Left kidney (tissue), 8 donors: ENCODE measurements at places on chromosomes 11 and 22. TPM values are rescaled to one million over a fixed set of nuclear protein-coding genes. Genes with fewer than 3 reads are reported as not detected.

The GDPD4 gene
- 0.17 TPM for polyA plus RNA-seq

The MMP10 gene
- not detected for polyA plus RNA-seq

The NAA40 gene
- polyA plus RNA-seq, result 45.7 TPM

The MMP1 gene
- 0.23 TPM for polyA plus RNA-seq

The P2RY6 gene
- 0.85 TPM for polyA plus RNA-seq

The SAC3D1 gene
- polyA plus RNA-seq, result 10.4 TPM

The OR4D11 gene
- not detected for polyA plus RNA-seq

The C11orf91 gene
- not detected for polyA plus RNA-seq

The INPP5J gene
- 4.9 TPM for polyA plus RNA-seq

The OR10D3 gene
- not detected for polyA plus RNA-seq

The BLID gene
- not detected for polyA plus RNA-seq

The OR4A16 gene
- not detected for polyA plus RNA-seq

GRCh38 chr11:23755076-23755475, 741.8 kb upstream of the LUZP2 start:
- no peak for DNase-seq

DNA sequence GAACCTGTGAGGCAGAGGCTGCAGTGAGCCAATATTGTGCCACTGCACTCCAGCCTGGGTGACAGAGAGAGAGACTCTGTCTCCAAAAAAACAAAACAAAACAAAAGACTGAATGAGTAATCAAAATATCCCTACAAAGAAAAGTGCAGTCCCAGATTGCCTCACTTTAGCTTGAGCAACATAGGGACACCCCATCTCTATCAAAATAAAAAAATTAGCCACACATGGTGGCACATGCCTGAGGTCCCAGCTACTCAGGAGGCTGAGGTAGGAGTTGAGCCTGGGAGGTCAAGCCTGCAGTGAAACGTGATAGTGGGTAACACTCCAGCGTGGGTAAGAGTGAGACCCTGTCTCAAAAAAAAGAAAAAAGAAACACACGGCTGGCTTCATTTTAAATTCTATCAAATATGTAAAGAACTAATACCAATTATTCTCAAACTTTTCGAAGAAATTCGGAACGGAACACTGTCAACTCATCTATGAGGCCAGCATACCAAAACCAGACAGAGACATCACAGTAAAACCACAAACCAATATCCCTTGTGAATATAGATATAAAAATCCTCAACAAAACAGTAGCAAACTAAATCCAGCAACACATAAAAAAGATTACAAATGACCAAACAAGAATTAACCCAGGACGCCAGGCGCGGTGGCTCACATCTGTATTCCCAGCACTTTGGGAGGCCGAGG, 12.9 kb downstream of the CHEK2 start:
- DNase-seq, result no peak

- DNase-seq, result peak; percentile 95
Observed at GRCh38 chr22:38872172-38872830, at the start of gene CBX6. TSS of gene CBX6 (minus strand) at chr22:38872216. CDS start at chr22:38872190, 26 bp downstream.

DNA sequence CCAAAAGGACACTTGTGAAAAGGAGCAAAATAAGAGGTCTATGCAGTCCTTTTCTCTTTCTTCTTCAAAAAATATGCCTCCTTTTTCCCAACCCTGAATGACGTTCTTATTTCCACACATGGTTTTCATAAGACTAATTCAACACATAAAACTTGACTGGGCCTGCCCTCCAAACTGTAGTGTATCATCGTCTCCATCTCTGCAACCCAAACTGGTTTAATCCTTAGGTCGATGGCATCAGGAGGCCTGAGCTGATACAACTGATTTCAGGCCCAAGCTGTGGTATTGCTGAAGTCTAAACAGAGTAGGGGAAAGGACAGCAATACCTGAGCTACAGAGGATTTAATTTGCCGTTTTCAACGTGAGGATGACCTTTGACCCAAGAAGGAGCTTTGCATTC, 130.0 kb upstream of the MTNR1B start:
- no peak for DNase-seq

- no peak for DNase-seq
Observed at GRCh38 chr11:89484896-89485295, 6.3 kb downstream of the NOX4 start.

GRCh38 chr22:33325232-33326004, 267.2 kb upstream of the SYN3 start:
- no peak for DNase-seq

DNA sequence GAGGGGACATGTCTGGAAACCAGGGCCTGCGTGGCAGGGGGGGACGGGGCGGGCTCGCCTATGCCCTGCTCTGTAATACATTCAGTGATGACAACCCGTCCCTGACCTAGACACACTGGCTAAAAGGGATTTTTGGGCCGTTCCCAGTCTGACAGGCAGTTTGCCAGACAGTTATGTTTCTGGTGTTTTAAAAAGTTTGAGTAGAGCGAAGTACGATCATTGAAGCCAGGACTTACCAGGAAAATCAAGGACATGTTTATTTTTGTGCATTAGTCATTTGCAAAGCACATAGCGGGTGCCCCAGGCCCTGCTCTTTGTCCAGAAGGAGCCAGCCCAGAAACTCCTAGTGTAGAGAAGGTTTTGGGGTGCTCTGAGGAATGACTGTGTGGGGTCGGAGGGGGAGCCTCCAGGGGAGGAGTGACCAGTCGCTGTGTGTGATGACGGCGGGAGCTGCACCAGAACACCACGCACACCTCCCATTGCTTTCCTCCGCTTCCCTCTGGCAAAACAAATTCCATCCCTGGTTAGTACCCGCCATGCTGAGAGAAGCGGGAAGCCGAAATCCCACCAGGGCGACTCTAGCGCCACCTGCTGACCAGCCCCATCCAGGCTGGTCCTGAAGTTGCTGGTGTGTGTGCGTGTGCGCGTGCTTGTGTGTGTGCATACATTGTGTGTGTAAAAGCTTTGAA, 50.8 kb downstream of the FBLN1 start:
- DNase-seq, result peak; percentile 79

DNA sequence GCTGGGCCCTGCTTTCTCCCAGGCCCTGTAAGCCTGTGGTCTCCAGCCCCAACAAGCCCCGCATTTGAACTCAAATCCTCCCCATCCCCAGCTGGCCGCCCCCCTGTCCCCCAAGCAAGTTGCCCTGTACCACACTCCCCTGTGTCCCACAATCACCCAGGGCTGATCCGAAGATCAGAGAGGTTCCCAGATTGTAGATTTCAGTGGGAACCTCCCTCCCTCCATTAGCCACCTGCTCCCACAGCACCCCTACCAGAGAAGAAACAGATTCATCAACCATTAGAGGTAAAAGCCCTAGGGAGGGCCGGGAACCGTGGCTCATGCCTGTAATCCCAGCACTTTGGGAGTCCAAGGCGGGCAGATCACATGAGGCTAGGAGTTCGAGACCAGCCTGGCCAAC, 107.5 kb downstream of the FEZ1 start:
- DNase-seq, result no peak

GRCh38 chr11:61080526-61080925, 21.8 kb upstream of the CD5 start:
- no peak for DNase-seq

- no peak for DNase-seq
Observed at GRCh38 chr11:124762105-124762623, at the start of gene ESAM. TSS of gene ESAM (minus strand) at chr11:124762290. CDS start at chr11:124762154, 136 bp downstream.

DNA sequence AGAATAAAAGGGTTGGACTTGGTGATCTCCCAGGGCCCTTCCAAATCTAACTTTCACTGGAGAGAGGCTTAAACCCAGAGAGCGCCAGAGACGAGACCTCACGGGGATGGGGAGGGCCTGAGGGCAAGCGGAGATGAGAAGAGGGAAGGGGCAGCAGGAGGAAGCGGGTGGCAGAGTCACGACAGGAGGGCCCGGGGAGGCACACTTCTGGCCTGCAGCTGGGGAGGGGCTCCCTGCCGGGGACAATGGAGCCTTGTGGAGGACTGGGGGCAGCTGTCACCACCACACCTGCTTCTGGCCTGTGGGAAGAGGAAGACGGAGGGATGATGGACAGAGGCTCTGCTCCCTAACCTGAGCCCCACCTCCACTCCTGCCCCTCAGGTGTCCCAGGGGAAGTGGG, 40.2 kb downstream of the PDE2A start:
- DNase-seq, result no peak

- no peak for DNase-seq
Observed at GRCh38 chr11:42816471-42816870, 495.3 kb upstream of the API5 start.

DNA sequence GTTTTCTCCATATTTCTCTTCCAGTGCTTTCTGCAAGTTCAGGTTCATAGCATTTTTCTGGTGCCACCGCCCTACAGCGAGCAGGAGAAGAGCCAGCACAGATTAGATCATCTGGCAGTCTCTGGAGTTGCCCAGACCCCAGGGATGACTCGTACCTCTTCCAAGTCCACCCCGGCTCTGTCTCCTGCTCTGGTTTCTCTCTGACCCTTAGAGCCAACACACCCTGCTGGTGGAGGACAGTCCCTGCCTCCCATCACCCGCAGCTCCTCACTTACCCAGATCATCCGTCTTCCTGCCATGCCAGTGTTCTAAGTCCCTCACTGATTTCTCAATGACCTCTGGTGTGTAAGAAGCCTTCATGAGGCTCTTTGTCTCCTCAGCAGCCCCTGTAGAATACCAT, 28.0 kb downstream of the TST start:
- no peak for DNase-seq

DNA sequence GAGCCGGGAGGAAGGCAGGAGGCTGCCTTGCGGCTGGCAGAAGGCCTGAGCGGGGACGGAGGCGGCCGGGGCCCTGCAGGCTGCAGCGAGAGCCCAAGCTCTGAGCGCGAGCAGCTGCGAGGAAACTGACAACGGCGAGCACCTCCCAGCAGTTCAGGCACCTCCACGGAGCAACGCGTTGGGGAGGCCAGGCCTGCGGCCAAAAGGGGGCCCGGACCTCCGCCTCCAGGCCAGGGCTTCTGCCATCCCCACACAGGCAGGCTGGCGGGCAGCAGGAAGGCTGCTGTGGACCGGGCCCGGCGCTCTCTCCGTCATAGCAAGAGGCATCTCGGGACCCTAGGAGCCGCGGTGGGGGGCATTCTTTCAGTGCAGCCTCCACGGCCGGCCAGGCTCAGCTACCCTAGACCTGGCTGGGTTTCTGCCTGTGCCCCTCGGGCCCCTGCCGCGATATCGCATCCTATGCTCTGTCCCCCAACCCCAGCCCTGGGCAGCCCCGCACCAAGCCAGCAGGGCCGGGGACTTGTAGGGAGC, 22.9 kb upstream of the SLC22A12 start:
- DNase-seq, result no peak

DNA sequence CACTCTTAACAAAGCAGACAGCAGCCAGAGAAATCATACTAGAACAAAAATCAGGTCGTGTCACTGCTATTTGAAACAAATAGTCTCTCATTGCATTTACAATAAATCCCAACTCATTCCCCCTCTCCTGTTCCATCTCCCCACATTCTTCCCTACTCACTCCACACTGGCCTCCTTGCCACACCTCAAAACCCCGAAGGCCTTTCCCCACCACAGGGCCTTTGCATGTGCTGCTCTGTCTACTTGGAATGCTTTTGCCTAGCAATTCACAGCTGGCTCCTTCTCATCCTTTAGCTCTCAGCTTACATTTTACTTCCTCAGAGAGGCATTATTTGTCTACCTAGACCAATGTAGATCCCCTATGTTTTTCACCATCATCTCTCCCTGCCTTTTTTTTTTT, 6.3 kb upstream of the THOC5 start:
- DNase-seq, result no peak

GRCh38 chr11:61429346-61429690, 457 bp downstream of the CPSF7 start:
- peak; percentile 50 for DNase-seq

DNA sequence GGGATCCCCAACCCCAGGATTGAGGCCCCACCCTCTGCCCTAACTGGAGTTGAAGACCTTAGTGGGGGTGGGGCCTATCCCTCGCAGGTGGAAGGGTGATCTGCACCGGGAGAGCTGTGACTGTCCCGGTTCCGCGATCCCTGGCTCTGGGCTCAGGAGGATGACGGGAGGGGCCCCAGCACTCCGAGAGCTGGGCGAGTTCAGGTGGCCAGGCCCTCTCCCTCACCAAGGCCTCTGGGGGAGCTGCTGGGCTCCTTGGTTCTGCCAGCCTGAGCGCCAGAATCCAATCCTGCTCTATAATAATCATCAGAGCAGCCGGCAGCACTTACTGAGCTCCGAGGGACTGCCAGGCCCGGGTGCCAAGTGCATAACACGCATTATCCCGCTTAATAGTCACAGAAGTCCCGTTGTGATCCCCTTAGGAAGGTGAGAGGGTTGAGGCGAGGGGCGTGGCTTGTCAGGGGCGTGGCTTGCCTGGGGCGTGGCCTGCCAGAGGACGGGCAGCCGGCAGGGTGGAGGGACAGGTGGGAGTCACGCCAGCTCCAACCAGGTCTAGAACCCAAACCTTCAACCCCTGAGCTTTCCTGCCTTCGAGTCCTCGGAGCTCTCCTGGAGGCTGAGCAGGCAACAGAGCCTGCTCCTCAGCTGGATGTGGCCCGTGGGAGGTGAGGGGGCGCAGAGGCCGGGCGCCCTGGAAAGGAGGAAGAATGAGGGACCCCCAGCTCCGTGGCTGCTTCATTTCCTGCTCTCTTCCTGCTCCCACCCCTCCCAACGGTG, 7.3 kb upstream of the SYT7 start:
- DNase-seq, result no peak

- no peak for DNase-seq
Observed at GRCh38 chr11:73258104-73259035, 13.8 kb upstream of the P2RY6 start.

- no peak for DNase-seq
Observed at GRCh38 chr11:75268626-75269366, 28.2 kb downstream of the TPBGL start.

GRCh38 chr11:88523386-88524071, 186.0 kb upstream of the CTSC start:
- no peak for DNase-seq

GRCh38 chr11:108983636-108984420, 319.0 kb downstream of the DDX10 start:
- DNase-seq, result peak; percentile 11

GRCh38 chr11:116736763-116737162, 36.0 kb downstream of the BUD13 start:
- no peak for DNase-seq

- DNase-seq, result no peak
Observed at GRCh38 chr22:22946131-22946530, 58.5 kb downstream of the IGLL5 start.
